ENCODE measurements at places on chromosomes 5 and 9. TPM values are rescaled to one million over a fixed set of nuclear protein-coding genes. Genes with fewer than 3 reads are reported as not detected.

SPINK6 gene
- 2.5 TPM for polyA plus RNA-seq

GALNT12 gene
- 0.19 TPM for polyA plus RNA-seq

ESM1 gene
- polyA plus RNA-seq, result 7.0 TPM

PCDHAC1 gene
- polyA plus RNA-seq, result 0.09 TPM

RELL2 gene
- polyA plus RNA-seq, result 21.5 TPM

THBS4 gene
- 0.59 TPM for polyA plus RNA-seq

ERMP1 gene
- 6.2 TPM for polyA plus RNA-seq

ARHGEF28 gene
- 55.7 TPM for polyA plus RNA-seq

MYOZ3 gene
- 0.33 TPM for polyA plus RNA-seq

SLC45A2 gene
- not detected for polyA plus RNA-seq

NUDT12 gene
- polyA plus RNA-seq, result 5.7 TPM

FUBP3 gene
- polyA plus RNA-seq, result 17.3 TPM

SPINK4 gene
- polyA plus RNA-seq, result not detected

EPB41L4A gene
- 2.6 TPM for polyA plus RNA-seq

RASGRF2 gene
- polyA plus RNA-seq, result not detected

GPR21 gene
- not detected for polyA plus RNA-seq

SKIC3 gene
- 10.0 TPM for polyA plus RNA-seq

GAS1 gene
- 0.72 TPM for polyA plus RNA-seq

ZFP37 gene
- polyA plus RNA-seq, result 0.27 TPM

GABRA1 gene
- not detected for polyA plus RNA-seq

TIGD6 gene
- polyA plus RNA-seq, result 3.0 TPM

SLC6A18 gene
- polyA plus RNA-seq, result not detected

FAXDC2 gene
- polyA plus RNA-seq, result 2.4 TPM

EQTN gene
- 0.14 TPM for polyA plus RNA-seq

HTR1A gene
- not detected for polyA plus RNA-seq

GMCL2 gene
- polyA plus RNA-seq, result not detected

PCDHGB2 gene
- polyA plus RNA-seq, result not detected

SDHA gene
- polyA plus RNA-seq, result 88.9 TPM

NR5A1 gene
- not detected for polyA plus RNA-seq

PIP5K1B gene
- polyA plus RNA-seq, result not detected

FOXD4L3 gene
- polyA plus RNA-seq, result not detected

SUSD3 gene
- 0.18 TPM for polyA plus RNA-seq

MCC gene
- 4.8 TPM for polyA plus RNA-seq

FAT2 gene
- polyA plus RNA-seq, result 26.4 TPM

PNPLA7 gene
- 0.19 TPM for polyA plus RNA-seq

CTNND2 gene
- 0.08 TPM for polyA plus RNA-seq

PTPRD gene
- polyA plus RNA-seq, result 0.01 TPM

PCDHB4 gene
- polyA plus RNA-seq, result not detected

ZNF366 gene
- not detected for polyA plus RNA-seq

CTXN3 gene
- not detected for polyA plus RNA-seq

C5orf58 gene
- not detected for polyA plus RNA-seq

SH2D3C gene
- polyA plus RNA-seq, result 0.28 TPM

CDO1 gene
- polyA plus RNA-seq, result 0.04 TPM

IFNB1 gene
- not detected for polyA plus RNA-seq

KIAA0825 gene
- polyA plus RNA-seq, result 0.37 TPM

NMRK1 gene
- 22.5 TPM for polyA plus RNA-seq

AFAP1L1 gene
- polyA plus RNA-seq, result 10.1 TPM

TMEM252 gene
- not detected for polyA plus RNA-seq

GPX8 gene
- polyA plus RNA-seq, result 44.5 TPM

RBM22 gene
- polyA plus RNA-seq, result 33.9 TPM

CHD1 gene
- 8.0 TPM for polyA plus RNA-seq

SEC24A gene
- 3.4 TPM for polyA plus RNA-seq

TEX48 gene
- not detected for polyA plus RNA-seq

TNFAIP8 gene
- 7.6 TPM for polyA plus RNA-seq
